T1000 (cell line): ENCODE measurements at places on chromosomes 3 and 15.

GRCh38 chr15:66864871-66865281 lies 162.8 kb downstream of the SMAD6 start:
- DNase-seq: no peak

GRCh38 chr3:22475665-22476240 lies 724.7 kb upstream of the ZNF385D start:
- DNase-seq: no peak

DNA sequence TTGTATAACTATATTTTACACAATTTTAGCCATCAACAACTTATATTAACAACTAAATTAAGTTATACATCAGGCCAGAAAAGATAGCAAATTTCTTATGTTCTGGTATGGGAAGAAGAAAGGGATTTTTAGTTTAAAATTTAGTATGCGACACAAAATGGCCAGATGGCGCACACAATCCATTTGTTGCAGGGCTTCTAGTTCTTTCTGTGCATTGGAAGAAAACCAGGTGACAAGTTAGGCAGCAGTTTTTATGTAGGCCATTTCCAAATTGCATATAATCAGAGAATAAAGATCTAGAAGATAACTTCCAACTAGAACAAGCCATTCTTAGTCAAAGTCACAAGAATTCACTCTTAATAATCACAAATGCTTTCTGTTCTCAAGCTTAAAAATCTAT lies 230.1 kb upstream of the ZNF717 start:
- no peak for DNase-seq

- DNase-seq: no peak
Observed at GRCh38 chr15:101054991-101055390, 135.8 kb downstream of the LRRK1 start.

- no peak for DNase-seq
Observed at GRCh38 chr3:167662919-167663400, 9.2 kb upstream of the WDR49 start.

- DNase-seq: no peak
Observed at GRCh38 chr3:77147836-77148578, 108.1 kb downstream of the ROBO2 start.

GRCh38 chr15:75201616-75202250 lies at the start of gene C15orf39:
C15orf39 (plus strand) TSS chr15:75201882; CDS start chr15:75206049, 4,167 bp downstream.
- peak; percentile 66 for DNase-seq

DNA sequence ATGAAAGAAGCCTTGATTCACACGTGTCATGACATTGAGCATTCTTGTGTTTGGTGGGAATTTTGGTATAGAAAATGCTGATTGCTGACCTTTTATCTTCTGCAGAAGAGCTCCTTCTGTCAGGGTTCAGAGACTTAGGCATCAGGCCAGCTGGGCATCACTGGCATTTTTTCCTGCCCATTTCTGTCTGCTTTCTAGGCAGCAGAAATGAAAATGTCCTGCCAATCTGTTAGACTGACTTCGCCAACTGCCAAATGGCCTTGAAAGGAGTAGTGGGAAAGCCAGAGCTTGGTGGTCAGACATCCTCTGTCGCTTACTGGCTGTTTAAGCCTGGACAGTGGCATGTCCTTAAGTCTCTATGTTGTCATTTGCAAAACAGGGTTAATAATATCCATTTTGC lies 57.4 kb downstream of the EEFSEC start:
- DNase-seq: no peak

- DNase-seq: no peak
Observed at GRCh38 chr3:29612536-29612935, 331.7 kb downstream of the RBMS3 start.
